Naive thymus-derived CD8-positive, alpha-beta T cell (primary cell): ENCODE measurements at places on chromosomes 5 and 9.
A peak's percentile ranks its signal among the peaks of the same experiment; 100 is the strongest.

DNA sequence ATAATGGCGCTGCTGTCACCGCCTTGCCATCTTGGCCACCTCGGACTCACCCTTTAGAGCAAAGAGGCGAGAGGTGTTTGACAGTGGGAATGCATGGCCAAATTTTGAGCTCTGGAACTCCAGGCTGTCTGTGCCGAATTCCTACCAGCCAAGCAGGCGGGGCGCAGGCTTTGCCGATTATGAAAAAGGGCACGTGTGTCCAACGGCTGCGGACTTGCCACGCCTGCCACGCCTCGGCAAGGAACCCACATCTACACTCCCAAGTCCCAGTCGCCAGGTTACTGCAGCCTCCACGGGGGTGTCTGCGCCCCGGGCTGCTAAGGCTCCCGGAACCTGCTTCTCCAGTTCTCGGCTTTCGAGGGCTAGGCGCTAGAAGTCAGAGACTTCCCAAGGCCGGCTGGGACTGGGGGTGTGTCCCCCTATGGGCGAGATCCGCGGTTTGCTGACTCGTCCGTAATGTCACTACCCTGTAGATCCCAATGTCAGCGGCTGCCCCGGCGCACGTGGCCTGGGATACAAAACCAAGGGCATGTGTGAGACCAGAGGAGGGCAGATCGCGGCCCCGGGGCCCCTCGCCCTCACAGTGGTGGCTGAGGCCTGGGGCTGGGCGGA, 2.8 kb downstream of the NPR3 start:
- no peak for DNase-seq

- no peak for DNase-seq
Measured at GRCh38 chr9:116547729-116548426, 139.2 kb upstream of the TRIM32 start.

DNA sequence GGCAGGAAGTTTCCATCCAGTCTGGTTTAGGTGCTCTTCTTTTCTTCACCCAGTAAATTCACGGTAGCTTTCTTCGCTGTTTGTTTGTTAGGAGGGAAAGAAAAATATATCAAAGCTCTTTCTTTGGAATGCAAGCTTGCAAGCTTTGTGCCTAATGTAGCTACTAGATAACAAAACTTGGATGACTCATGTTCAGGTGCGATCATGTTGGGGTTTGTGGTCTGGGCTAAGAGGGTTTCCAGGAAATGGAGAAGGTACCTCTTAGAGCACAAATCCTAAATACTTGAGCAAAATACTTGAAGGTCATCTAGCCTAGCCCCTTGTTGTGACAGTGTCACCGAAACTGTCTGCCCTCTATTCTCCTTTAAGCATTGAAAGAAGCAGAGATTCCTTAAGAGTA, 17.7 kb downstream of the SRP19 start:
- DNase-seq, result peak; percentile 13

GRCh38 chr9:99807276-99807852, 14.3 kb upstream of the NR4A3 start:
- peak; percentile 74 for DNase-seq

DNA sequence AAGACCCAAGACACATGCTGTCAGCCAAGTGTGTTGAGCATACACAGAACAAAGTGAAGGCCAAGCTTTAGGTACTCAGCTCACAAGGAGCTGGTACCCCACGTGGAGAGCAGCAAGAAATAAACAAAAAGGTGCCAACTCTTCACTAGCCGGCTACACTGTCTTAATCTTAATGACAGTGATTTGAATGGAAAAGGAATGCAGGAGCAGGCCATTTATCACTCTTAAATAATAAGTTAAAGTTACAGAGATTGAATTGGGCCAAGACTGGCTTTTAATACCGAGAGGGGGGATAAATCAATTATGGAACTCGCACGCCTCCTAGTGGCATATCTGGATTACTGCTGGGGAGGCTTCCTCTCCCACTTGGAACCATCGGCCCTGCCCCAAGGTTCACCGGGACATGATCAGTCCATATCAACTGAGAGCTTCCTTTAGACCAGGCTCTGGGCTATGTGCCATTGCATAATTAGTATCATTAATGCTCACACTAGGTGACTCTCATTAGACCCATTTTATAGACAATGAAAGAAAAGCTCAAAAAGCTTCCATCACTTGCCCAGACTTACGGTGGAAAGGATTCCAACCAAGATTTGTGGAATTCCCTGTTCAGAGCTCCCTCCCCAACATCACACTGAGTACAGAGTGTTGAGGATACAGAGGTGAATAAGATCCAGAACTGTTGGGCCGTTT, 94.0 kb downstream of the ACTL7B start:
- no peak for DNase-seq

GRCh38 chr5:57302164-57302563, 128.3 kb downstream of the GPBP1 start:
- peak; percentile 3 for DNase-seq

- no peak for DNase-seq
Measured at GRCh38 chr5:45604092-45604491, 92.1 kb downstream of the HCN1 start.

DNA sequence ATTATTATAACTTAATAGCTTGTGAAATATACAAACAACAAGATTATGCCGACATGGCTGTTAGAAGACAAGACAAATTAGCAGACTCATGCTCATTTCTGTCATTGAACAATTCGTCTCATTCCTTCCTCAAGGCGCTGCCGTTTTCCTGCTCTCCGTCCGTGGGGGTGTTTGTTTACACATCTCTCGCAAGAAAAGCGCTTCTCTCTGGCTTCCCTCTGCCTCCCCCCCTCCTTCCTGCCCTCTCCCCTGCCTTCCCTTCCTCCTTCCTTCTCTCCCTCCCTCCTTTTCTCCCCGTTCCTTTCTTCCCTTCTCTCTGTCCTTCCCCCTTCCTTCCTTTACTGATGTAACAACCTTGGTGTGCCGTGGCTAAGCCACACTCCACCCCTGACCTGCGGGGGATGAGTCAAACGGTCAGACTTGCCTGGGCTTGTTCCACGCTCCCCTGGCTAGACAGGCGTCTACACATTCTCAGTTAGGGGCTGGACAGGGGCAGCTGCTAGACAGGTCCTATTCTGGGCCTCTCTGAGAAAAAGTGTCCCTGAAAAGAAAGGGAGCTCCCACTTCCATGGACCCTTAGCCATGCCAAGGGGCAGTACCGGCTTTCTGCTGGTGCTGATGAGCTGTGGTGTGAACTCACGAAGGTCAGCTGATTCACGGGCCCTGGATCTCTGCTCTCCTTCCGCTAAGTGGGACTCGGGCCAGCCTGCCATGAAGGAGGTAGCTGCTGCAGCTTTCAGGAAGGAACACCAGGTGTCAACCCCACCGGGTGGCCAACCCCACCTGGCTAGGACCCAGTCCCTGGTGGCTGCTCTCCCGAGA, 32.0 kb upstream of the SPTLC1 start:
- DNase-seq, result no peak

- no peak for DNase-seq
Measured at GRCh38 chr9:33032292-33032691, 7.2 kb downstream of the DNAJA1 start.

- DNase-seq, result no peak
Measured at GRCh38 chr5:159040181-159040580, 59.5 kb downstream of the EBF1 start.

- no peak for DNase-seq
Measured at GRCh38 chr5:1487079-1487764, 36.5 kb downstream of the LPCAT1 start.

DNA sequence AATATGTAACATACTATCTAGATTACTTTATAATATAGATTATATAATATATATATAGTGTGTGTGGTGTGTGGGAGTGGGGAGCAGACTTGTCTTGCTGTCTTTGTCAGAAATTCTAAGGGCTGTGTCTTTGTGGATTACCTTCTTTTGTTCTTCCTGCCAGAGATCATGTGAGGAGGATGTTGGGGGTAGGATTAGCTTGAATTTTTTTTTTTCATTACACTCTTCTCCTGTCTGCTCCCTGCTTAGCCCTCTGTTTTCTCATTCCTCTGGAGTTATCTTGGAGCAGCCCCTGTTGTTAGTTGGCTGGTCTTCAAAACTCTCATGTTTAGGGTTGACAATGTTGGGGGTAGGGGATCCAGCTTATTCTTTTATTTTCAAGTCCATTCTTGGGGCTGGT, 21.0 kb upstream of the C9orf40 start:
- no peak for DNase-seq

DNA sequence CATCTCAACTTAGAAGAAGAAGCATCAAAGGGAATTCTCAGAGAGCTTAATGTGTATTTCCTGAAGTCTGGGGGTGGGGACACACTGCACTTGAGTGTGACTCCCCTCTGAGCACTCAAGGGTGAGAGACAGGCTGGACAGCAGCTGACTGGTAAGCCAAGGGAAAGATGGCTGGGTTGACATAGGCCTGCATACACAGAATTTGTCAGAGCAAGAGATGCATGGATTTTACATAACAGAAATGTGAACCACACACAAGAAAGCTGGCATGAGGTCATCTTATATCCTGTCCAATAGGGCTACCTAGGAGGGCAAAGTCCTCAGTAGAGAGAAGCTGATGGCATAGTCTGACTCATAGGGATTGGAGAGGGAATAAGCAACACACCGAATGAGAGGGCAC, 114.3 kb upstream of the EPB41L4A start:
- no peak for DNase-seq

GRCh38 chr5:88675708-88676636, 207.0 kb downstream of the MEF2C start:
- DNase-seq, result no peak

GRCh38 chr9:93954434-93955061, 607 bp downstream of the BARX1 start:
- DNase-seq, result no peak

GRCh38 chr9:95313010-95313498, 4.5 kb downstream of the FANCC start:
- DNase-seq, result no peak

DNA sequence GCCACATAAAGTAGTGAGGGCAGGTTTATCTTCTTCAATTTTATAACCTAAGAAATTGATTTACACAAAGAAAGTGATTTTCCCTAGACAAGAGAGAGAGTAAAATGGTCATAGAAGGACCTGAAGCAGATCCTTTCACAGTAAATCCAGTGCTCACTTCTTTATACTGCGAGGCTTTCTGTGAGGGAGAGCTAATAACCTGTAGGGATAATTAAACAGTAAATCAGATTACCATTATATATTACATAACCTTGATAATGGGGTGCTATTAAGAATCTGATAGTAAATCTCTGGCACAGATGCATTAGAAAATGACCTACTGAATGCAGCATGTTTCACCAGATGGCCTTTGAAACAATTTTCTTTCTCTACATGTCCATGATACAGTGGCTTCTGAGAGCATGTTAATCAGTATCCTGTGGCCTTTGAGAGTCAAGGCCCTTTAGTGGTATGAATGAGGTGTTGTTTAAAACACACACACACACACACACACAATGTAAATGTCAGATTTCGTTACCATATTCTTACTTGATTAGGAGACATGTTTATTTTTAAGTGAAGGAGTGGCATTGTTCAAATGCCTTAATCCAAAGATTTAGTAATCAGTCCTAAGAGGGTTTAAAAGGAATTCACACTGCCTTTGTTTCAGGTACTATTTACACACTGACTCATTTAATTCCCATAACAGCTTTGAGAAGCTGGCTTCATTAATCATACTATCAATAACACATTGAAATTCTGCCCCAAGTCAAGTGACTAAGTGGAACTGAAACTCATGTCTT, 124.7 kb downstream of the ALDH1A1 start:
- no peak for DNase-seq

- no peak for DNase-seq
Measured at GRCh38 chr5:176185133-176185733, 53.0 kb upstream of the SIMC1 start.

DNA sequence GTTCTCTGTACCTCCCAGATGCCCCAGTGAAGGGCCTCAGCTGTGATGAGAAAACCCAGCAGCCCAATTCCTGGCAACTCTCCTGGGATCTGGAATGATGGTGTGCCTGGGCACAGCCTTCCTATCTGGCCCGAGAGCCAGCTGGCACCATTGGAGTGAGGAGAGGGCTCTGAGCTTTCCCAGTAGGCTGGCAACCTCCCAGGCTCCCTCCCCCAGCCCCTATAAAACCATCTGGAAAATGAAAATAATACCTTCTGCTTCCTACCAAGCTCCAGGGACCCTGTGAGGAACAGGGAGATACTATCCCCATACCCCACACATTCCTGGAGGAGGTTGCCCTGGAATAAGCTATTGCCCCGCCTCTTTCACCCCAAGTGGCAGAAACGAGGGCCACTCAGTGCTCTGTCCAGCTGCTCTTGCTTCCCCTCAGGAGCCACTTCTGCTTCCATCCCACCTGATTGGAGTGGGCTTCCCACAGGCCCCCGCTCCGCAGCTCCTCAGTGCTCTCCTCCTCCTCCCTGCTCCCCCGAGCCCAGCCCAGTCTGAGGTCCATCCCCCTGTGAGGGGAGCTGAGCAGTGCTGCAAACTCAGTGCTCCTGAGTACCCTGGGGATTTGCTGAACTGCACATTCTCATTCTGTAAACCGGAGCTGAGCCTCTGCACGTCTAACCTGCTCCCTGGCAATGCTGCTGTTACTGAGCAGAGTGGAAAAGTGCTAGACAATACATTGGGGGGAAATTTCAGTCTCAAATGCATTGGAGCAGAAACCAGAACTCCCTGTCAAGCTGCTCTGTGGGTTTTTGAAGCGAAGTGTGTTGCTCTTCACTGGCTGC, 74.7 kb downstream of the THBS4 start:
- DNase-seq, result no peak

DNA sequence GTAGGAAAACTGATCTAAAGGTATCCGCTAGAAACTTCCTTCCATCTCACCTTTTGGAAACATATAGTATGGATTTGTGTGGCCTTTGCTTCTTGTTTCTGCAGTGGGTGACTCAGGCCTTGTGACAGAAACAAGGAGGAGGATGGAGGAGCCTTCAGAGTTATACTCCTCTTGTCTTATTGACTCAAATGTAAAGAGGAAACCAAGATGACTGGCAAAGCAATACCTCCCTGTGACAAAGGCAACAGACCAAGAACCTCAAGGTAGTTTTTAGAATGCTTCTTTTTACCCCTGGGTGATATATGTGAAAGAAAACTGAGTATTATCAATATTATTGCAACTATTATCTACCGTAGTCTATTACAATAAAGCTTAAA, 123.3 kb upstream of the SLIT3 start:
- no peak for DNase-seq

DNA sequence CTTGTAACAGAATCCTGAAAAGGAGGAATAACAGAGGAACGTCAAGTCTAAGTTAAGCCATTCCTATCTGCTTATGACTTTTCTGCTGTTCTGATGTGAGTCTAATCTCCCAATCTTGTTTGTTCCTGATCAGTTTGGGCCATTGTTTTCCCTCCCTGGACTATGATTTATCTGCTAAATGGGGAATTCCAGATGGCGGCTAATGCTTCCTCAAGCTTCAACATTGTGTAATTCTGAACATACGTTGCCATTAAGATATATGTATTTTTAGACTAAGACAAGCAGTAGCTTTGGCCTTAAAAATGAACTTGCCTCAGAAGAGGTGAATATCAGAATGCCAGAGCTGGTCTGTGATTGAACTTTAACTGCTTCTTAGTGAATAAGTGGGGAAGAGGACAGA, 142.7 kb downstream of the PRKACG start:
- no peak for DNase-seq

GRCh38 chr9:83327750-83328622, 210.2 kb downstream of the FRMD3 start:
- DNase-seq, result no peak
